ENCODE measurements at places on chromosomes 2 and 18.

DNA sequence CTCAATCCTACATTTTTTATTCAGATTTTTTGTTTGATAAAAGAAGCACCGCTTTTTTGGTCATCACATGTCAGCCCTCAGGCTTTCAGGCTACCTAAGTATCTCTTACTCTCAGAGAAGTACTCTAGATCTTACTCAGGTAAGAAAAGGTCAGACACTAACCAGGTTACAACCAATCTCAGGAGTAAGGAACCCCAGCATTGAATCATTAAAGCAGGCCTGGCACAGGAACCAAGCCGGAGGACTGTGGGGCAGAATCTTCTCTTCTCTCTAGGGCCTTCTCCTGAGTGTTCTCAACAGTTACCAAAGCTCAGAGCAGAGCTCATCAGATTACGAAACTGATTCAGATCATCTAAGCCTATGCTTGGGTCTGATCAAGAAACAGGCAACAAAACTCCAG lies 28.2 kb downstream of the RBMS1 start:
- DNase-seq: no peak
- H3K27ac ChIP-seq: no peak overlapping the region
- H3K4me1 ChIP-seq: peaks cover 30% of the 10 kb centered on the region

DNA sequence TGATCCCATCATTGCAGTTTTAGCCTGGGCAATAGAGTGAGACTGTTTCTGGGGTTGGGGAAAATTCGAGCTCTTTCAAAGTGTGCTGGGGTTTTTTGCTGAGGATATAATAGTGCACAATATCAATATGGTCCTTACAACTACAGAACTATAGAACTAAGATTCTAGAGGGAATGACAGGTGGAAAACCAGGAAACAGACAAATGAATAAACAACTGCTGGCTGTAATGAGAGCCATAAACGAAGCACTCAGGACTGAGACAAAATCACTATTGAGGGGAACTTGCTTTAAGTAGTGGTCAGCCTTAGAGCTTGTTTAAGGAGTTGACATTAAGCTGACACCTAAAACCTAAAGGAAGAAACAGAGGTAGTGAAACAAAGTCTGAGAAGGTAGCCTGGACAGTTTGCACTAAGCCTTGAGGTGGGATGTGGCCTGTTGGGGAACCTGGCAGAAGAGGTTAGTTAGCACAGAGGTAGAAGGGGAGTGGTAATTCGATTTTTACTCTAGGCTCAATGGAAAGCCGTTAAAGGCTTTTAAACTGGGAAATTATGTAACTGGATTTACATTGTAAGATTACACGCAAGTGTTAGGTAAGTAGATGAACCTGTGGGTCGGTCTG lies 33.8 kb downstream of the LCLAT1 start:
- no peak for DNase-seq
- peaks cover 6% of the 10 kb centered on the region for H3K36me3 ChIP-seq
- no peak overlapping the region for H3K27ac ChIP-seq
- H3K27me3 ChIP-seq: no peaks in the 10 kb centered on the region

DNA sequence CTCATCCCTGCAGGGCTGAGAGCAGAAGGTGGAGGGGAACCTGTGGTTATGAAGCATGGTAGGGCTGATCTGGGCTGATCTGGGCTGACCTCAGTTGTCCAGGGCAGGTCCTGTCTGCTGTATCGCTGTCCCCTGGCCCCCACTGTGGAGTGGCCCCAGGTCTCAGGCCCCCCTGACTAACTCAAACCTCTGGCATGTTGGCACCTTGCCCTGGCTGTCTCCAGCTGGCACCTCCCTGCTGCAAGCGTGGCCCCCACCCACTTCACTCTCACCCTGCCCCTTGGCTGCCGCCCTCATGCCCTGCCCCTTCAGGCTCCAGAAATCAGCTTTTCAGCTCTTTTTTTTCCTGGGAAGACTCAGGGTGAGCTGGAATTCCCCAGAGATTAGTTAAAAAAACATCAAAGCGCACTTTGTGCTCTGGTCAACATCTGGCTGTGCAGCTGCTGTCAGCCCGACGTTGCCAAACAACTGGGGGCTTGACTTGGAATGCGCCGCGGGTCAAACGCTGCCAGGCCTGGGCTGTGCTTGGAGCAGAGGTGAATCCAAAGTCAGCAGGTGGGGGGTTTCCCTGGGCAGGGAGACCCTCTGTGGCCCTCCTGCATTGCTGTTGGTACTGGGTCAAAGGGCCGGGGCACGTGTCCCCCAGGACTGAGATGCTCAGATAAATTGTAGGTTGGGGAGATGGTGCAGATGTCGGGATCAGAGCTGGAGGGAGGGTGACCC lies 173.8 kb upstream of the HDAC4 start:
- DNase-seq: no peak
- H3K27me3 ChIP-seq: peaks cover 6% of the 10 kb centered on the region
- H3K4me3 ChIP-seq: no peak overlapping the region

- H3K4me1 ChIP-seq: peaks cover 3% of the 10 kb centered on the region
- H3K4me3 ChIP-seq: no peak overlapping the region
- no peak for DNase-seq
- H3K27ac ChIP-seq: no peak overlapping the region
Measured at GRCh38 chr18:46291149-46291548, 187.0 kb downstream of the HAUS1 start.

DNA sequence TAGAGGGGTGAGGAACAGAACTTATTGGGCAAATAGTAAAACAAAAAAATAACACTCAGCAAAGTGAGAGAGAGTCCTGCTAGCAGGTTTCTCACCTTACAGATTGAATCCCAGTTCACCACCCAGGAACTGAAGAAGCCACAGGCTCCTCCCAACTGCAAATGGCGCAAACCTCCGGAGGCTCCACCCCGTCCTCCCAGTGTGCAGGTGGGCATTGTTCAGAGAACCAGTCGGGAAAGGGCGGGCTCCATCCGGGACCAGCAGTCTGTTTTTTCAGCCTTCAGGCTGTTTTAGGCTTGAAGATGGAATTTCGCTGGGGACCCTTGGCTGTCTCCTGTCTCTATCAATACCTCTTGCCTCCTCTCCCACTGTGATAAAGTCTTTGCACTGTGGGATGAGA lies 317.5 kb downstream of the PARD3B start:
- no peak overlapping the region for H3K27ac ChIP-seq
- H3K27me3 ChIP-seq: peaks cover 48% of the 10 kb centered on the region
- no peaks in the 10 kb centered on the region for H3K4me1 ChIP-seq
- H3K4me3 ChIP-seq: no peak overlapping the region
- H3K36me3 ChIP-seq: no peaks in the 10 kb centered on the region

- H3K4me1 ChIP-seq: no peaks in the 10 kb centered on the region
- no peaks in the 10 kb centered on the region for H3K36me3 ChIP-seq
- DNase-seq: no peak
Measured at GRCh38 chr18:78787751-78788150, 191.9 kb upstream of the SALL3 start.

GRCh38 chr18:43422518-43422917 lies 145.2 kb upstream of the SYT4 start:
- H3K4me1 ChIP-seq: no peaks in the 10 kb centered on the region
- H3K36me3 ChIP-seq: no peaks in the 10 kb centered on the region
- H3K27ac ChIP-seq: no peak overlapping the region
- no peak for DNase-seq
- no peak overlapping the region for H3K4me3 ChIP-seq

GRCh38 chr2:39313575-39313974 lies 69.8 kb upstream of the CDKL4 start:
- no peak overlapping the region for H3K27ac ChIP-seq
- no peak for DNase-seq
- H3K27me3 ChIP-seq: no peaks in the 10 kb centered on the region
- H3K36me3 ChIP-seq: no peaks in the 10 kb centered on the region
- no peaks in the 10 kb centered on the region for H3K4me1 ChIP-seq
- H3K4me3 ChIP-seq: no peak overlapping the region

- H3K36me3 ChIP-seq: peaks cover 6% of the 10 kb centered on the region
- no peak overlapping the region for H3K27ac ChIP-seq
- H3K4me1 ChIP-seq: peaks cover 8% of the 10 kb centered on the region
Measured at GRCh38 chr2:174666312-174666711, 68.7 kb upstream of the WIPF1 start.

DNA sequence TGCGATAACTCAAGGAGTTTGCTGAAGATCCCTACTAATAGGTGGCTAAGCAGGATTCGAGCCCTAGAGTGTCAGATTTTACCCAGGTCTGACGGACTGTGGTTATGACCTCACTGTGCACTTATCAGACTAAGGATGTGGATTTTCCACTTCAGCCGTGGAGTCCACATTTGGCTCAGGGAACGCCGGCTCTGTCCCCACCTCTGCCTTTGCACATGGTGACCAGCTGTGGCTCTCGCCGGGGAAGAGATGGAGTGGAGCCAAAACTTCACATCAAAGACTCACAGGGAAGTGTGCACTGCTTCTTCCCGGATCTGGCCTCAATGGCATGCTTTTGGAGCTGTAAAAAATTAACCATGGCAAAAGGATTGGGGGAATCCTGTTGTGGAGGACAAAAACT lies 249.3 kb upstream of the APCDD1 start:
- H3K27ac ChIP-seq: no peak overlapping the region
- no peaks in the 10 kb centered on the region for H3K4me1 ChIP-seq
- no peaks in the 10 kb centered on the region for H3K36me3 ChIP-seq

- H3K27ac ChIP-seq: no peak overlapping the region
- no peaks in the 10 kb centered on the region for H3K4me1 ChIP-seq
- no peaks in the 10 kb centered on the region for H3K27me3 ChIP-seq
Measured at GRCh38 chr18:64851726-64852125, 702.8 kb upstream of the LINC00305 start.

- no peak overlapping the region for H3K27ac ChIP-seq
- no peak overlapping the region for H3K4me3 ChIP-seq
- no peaks in the 10 kb centered on the region for H3K4me1 ChIP-seq
- no peak for DNase-seq
- no peaks in the 10 kb centered on the region for H3K27me3 ChIP-seq
Measured at GRCh38 chr2:82524826-82525225, 1934.3 kb downstream of the SUCLG1 start.

DNA sequence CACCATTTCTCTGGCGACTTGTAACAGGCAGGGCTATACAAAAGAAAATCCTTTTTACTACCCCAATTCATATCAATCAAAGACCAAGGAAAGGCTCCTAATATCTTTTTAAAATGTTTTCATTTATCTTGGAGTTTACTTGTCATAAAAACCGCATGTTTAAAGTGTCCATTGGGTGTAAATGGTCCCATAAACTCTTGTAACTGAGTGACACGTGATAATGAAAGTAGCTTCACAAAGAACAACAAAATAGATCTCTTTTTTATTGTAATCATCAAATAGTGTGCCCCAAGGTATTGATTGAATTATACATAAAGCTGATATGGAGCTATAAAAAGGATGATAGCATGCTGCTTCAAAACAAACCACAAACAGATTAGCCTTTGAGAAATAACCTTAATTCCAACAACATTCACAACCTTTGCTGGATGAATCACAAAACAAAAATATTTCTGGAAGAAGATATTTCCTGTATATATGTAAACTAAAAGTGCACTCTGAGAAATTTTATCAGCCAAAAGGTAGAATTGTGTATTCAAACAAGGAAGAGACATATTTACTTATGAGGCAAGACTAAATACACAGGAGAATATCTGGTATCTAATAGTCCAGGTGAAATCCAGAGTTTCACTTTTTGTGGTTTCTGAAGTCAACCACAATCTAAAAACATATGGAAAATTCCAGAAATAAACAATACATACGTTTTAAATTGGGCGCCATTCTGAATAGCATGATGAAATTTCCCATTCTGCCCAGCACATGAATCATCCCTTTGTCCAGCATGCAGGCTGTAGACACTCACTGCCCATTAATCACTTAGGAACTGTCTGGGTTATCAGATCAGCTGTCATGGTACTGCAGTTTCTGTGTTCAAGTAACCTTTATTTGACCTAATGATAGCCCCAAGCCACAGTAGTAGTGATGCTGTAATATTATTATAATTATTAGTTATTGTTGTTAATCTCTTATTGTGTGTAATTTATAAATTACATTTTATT lies 237.5 kb downstream of the PIK3C3 start:
- H3K36me3 ChIP-seq: no peaks in the 10 kb centered on the region
- no peaks in the 10 kb centered on the region for H3K27me3 ChIP-seq
- H3K27ac ChIP-seq: no peak overlapping the region
- no peak overlapping the region for H3K4me3 ChIP-seq
- no peak for DNase-seq

DNA sequence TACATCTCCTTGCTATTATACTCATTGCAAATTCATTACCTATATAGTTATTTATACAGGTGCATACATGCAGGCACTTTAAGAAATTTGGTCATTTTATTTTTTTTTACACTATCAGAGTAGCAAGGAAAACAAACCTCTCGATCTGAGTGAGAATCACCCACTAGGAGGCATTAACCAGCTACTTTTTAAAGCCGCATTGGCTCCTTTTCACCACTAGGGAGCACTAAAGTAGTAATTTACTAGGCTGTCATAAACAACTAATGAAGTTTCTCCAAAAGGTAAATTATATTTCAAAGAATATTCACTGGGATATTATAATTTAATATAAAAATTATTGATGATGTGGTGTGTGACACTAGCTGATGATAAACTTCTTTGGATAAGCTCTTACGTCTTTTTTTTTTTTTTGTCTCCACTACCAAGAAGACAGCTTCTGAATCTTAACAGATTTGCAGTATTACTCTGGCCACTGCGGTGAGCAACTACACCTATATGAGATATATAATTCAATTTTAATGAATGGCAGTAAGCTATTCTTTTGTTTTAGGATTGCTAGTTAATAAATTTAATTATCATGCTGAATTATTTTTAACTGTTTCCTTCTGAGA lies 101.9 kb downstream of the NOL4 start:
- H3K27ac ChIP-seq: no peak overlapping the region
- H3K27me3 ChIP-seq: no peaks in the 10 kb centered on the region
- H3K4me1 ChIP-seq: no peaks in the 10 kb centered on the region
- no peaks in the 10 kb centered on the region for H3K36me3 ChIP-seq
- no peak overlapping the region for H3K4me3 ChIP-seq

DNA sequence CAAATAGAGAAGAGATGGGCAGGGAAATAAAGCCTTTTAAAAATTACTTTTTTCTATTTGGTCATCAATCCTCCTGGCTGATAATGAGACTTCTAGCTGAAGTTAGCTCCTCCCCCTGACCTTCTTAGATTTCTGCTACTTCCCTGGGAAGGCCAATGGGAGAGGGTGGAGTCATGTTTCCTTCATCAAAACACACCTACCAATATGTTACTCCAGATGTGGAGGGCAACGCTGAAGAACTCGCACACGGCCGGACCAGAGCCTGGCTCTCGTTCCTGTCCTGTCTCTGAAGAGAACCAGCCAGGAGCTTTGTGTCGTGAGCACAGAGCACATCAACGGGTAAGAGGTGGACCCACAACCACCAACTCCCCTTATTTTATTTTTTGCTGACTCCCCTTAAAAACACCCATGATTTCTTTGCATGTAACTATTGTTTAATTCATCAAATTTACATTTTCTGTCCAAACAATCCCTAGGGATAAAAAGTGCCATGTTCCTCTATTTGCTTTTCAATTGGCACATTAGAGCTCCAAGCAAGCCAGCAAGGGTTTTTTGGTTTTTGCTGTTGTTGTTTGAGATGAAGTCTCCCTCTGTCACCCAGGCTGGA lies 94.9 kb downstream of the ADD2 start:
- DNase-seq: no peak
- no peak overlapping the region for H3K27ac ChIP-seq
- H3K27me3 ChIP-seq: no peaks in the 10 kb centered on the region
- peaks cover 2% of the 10 kb centered on the region for H3K4me1 ChIP-seq
- no peaks in the 10 kb centered on the region for H3K36me3 ChIP-seq

Data from T-helper 2 cell treated with Interferon-gamma antibody and Interleukin-4, amounts not matched to agents 5 μg/mL and 100 μg/mL, for 36 hours (primary cell).